Umbilical cord (tissue), 2 donors: ENCODE measurements at places on chromosomes 1 and 21. TPM values are rescaled to one million over a fixed set of nuclear protein-coding genes. Genes with fewer than 3 reads are reported as not detected.

DNA sequence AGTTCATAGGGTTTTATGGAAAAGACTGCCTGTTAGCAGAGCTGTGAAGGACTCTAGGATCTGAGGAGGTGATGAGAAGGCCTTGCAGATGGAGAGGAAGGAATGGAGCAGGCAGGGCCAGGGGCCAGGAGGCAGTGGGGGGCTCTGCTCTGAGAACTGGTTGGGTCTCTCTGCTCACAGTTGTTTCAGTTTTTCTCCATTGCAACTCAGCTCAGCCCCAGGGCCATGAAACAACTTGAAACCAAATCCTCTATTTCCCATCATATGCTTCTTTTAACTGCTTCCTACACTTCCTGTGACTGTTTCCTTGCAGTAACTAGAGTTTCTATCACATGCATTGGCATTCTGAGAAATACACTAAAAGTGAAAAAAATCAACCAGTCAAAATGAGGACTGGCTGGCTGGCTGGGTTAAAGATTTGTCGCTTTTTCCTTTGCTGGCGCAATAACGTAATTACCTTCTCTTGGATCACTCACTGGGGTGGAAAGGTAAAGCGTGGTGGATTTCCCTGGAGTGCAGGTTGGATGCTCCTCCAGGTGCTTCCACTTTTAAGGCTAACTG, 172.0 kb downstream of the CDC7 start:
- DNase-seq = no peak

DNA sequence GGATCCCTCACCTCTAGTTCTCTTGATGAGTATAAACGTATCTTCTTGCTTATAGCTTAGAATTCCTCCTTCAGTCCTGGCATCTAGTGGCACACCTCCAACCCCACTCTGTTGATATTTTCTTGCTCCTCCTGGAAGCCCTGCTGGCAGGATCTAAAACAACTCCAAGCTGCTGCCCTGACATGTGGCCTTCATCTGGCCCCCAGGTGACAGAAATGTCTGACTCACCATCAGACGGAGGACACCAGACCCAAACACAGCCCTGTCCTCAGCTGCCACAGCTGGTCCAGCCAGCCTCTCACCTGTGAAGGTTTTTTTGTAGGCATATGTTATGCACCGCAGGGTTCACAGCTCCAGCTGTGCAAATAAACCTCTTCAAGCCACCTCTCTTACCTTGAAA, 53.4 kb downstream of the KRTAP19-8 start:
- DNase-seq = no peak

DNA sequence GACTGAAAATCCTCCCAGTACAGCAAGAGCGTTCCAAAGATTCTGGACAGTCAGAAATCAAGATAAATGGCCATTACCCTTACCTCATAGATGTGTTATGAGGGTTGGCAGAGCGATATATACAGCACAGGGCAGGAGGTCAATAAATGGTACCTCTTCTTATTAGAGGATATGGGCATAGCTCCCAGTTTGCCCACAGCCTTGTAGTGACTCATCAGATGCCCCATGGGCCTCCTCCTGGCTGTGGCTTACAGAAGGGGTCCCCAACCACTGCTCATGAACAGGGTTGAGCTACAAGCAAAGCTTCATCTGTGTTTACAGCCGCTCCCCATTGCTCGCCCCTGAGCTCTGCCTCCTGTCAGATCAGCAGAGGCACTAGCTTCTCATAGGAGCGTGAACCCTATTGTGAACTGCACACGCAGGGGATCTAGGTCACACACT, 7.3 kb upstream of the IFNGR2 start:
- DNase-seq = peak; percentile 49

DNA sequence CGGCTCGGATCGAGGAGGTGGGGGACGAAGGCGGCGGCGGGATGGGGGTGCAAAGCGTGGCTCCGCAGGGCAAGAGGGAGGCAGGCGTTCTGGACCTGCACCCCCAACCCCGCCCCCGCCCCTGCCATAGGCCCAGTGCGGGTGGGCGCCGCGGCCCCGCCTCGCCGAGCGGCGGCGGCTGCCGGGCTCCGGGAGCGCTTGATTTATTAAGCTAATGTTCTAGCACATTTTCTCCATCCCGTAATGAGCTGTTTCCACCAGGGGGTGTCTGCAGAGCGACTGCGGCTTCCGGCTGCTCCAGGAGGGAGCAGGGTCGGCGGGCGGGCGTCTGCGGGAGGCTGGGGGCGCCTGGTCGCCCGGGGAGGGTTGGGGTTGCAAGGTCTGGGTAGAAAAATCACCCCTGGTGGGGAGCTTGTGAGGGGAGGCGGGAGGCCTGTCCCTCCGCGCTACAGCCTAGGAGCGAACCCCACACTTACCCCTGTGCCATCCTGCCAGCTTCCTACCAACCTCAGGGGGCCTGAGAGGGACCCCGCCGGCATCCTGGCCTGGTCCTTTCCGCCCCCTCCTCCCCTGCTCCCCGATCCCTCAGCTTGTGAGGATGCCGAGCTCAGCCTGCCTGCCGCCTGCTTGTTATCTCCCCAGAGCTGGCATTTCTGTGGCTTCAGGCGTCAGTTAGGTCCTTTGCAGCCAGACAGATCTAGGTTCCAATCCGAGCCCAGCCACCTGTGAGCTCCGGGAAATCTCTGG, 48.5 kb upstream of the ACOT11 start:
- DNase-seq = peak; percentile 57

DNA sequence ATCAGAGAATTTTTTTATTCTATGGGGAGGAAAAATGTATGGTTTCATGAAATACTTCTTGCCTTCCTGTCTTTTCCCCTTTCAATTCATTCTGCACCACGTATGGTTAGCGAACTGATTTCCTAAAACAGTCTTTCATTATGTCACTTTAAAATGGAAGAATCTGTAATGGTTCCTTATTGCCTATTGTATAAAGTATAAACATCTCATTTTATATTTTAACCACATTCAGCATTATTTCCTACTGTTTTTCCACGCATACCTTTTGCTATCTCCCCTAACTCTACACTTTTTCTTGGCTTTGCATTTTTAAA, 232.3 kb upstream of the B3GALT2 start:
- DNase-seq = no peak

DNA sequence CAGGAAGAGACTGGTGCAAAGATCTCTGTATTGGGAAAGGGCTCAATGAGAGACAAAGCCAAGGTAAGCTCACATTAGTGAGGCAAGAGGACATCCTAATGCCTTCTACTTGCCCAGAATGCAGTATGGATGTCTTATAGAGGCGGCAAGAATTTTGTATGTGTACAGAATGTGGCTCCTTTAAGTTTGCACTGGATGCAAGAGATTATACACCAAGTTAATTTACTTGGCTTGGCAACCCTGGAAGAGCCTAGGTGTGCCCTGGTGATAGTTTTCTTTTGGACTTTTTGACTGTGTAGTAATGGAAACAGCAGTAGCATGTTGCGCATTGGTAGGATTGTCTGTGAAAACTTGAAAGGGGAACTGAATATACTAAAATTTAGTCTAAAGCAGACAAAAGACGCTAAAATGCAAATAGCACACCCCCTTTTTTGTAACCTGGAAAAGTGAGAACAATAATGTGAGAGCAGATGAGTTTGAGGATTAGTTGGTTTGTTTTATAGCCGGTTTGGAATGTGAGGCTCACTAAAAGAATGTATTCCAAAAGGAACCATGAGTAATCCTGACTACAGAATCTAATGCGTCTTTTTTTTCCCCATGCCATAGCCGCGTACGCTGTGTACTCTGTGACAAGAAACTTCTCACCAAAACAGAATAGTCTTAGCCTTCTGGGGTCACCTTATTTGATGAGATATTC, 18.1 kb downstream of the KHDRBS1 start:
- peak; percentile 57 for DNase-seq

DNA sequence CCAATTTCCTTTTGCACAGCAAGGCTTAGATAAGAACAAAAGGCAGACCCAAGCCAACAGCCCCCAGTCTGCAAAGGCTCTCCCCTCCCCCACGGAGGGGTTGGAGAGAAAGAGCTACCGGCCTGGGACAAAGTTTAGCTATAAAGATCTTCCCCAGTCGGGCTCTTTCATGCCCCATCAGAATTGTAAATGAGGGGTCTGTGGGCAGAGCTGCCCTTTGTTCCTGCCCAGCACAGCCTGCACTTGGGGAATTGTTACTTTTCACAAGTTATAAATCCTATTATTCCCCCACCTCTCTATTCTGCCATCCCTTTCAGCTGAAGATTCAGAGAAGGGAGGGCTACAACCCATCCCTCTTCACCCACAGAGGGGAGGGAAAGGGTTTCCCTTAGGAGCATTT, 3.5 kb downstream of the MYCL start:
- no peak for DNase-seq

- no peak for DNase-seq
Measured at GRCh38 chr1:169260478-169261151, 107.0 kb downstream of the NME7 start.

- DNase-seq = no peak
Measured at GRCh38 chr1:226695335-226695900, 43.7 kb downstream of the ITPKB start.

DNA sequence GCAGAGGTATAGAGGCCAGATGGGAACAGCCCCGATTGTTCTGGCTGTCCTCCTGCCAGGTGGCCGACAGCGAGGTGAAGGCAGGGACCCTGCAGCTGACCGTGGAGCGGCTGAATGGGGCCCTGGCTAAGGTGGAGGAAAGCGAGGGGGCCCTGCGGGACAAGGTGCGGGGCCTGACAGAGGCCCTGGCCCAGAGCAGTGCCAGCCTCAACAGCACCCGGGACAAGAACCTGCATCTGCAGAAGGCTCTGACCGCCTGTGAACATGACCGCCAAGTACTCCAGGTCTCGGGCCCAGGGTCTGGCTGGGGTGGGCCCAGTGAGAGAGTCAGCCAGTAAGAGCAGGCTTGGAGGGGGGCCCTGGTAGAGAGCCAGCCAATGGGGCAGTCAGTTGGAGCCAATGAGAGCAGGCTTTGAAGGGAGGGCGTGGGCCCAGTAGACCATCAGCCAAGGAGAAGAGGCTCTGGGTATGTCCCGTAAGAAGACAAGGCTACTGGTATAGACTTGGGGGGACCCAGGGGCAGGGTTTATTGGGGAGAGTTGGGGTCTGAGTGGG, 11.3 kb downstream of the MFAP2 start:
- DNase-seq = peak; percentile 50

GRCh38 chr1:169741666-169742394, 8.0 kb upstream of the SELE start:
- peak; percentile 61 for DNase-seq

DNA sequence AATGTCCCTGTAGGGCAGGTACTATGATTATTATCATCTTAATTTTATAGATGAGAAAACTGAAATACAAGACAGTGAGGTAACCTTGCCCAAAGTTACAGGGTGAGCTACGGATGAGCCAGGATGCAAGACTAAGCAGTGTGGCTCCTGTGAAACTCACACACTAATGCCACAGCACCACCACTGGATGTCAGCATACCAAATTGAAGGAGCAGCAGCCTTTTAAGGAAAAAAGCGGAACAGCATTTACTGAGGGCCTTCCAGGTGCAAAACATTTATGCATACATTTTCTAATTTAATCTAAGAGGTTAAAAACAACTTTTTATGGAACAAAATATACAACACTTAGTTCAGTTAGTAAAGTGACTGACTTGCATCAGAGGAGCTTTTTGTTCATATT, 41.7 kb downstream of the SEC16B start:
- no peak for DNase-seq

- DNase-seq = no peak
Measured at GRCh38 chr1:186152227-186152619, 222.8 kb downstream of the TPR start.

- DNase-seq = no peak
Measured at GRCh38 chr1:223008808-223009207, 134.2 kb downstream of the TLR5 start.

GRCh38 chr21:28790335-28790734, 202.3 kb downstream of the LTN1 start:
- no peak for DNase-seq

- DNase-seq = peak; percentile 88
Measured at GRCh38 chr1:206912445-206913095, 9.2 kb downstream of the FCMR start.

DNA sequence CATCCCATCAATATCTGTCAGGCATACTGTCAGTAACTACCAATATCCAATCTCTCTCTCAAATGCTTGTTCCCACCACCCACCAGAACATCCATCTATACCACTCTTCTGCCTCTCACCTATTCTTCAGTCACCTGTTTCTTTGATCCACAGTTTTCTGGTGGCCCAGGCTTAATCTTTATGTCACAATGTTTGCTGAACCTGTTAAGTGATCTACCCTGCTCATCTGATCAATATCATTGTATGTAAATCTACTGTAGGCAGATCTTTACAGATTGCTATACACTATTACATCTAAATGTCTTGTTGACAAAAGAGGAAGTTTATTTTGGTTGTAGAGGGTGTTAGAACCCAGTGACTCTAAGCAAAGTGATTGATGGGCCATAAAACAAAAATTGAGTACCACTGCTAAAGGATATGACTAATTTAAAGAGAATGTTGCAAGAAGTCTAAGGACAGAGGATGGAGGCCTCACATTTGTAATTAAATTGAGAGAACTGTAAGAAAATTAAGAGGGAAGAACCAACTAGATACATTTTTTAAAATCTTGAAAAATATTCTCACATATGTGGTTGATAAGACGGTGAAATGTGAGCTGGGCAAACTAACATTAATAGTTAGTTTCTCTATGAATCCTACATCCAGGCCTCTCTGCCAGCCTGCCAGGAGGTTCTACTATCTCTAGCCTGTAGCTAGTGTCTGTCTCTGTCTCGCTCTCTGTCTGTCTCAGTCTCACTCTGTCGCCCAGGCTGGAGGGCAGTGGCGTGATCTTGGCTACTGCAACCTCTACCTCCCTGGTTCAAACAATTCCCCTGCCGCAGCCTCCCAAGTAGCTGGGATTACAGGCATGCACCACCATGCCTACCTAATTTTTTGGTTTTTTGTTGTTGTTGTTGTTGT, 34.1 kb downstream of the EGLN1 start:
- DNase-seq = no peak

DNA sequence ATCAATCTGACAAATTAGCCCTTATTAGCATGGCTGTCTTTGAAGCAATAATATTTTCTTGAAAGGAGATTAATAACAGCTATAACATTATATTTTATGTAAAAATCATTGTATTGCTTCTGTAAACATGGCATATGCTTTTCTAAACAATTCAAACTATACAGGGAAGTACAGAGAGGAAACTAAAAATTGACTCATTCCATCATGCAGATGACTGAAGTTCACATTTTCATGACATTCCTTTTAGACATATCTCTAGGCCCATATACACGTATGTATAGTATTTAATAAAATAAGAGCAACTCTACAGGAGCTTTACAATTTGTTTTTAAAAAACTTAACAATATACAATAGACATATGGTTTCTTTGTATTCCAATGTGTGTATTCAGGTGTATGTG, 5.6 kb upstream of the DHCR24 start:
- DNase-seq = no peak

The OLFML2B gene
- total RNA-seq = 15.4 TPM

The TLR5 gene
- 23.8 TPM for total RNA-seq

The TGFB2 gene
- 38.8 TPM for total RNA-seq

The TCHH gene
- total RNA-seq = 0.96 TPM
